Urothelium cell line (cell line): ENCODE measurements at places on chromosomes 7 and 10.

DNA sequence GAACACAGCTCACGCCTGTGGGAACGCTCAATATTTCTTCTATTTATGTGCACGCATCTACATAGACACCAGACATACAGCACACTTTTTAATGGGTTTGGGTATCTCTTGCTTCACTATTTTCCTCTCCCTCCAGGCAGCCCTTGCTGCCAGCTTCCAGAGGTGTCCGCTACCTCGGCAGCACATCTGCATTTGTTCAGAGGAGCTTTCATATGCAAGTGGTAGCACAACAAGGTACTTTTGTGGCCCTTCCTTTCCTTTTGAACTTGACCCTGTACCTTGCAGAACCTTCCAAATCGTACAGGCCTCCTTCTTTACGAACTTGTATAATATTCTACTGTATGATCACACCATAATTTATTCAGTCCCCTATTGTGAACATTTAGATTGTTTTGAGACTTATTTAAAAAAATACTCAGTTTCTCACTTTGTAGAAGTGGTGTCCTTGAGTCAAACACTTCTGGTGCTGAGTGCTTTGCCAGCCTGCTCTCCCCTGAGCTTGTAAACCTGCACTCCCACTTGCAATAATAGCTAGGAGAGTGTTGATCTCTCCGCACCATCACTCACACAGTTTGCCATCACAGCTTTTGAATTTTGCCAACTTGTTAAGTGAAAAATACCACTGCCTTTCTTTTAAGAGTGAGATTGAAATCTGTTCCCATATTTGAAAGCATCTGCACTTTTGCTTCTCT lies 106.0 kb upstream of the ZNF32 start:
- no peak for DNase-seq

- DNase-seq: no peak
Measured at GRCh38 chr7:96380111-96380512, 58.2 kb upstream of the SLC25A13 start.

DNA sequence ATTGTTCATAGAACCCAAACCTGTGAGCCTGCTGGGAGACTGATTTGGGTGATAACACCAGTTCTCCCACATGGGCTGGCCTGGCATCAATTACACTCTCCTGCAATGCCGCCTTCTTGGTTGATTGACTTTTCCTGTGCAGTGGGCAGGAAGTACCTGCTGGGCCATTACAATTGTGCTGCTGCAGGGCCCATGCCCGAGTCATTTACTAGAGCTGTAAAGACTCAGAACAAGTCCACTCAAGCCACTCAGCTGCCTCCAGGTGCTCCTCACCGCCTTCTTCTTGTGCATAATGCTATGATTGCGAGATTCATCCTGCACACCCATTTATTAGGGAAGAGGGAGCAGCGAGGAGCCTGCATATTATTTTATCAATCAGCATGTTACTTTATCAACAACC lies 264.0 kb downstream of the TCERG1L start:
- no peak for DNase-seq

- peak; percentile 50 for DNase-seq
Measured at GRCh38 chr10:125158601-125159485, 1.5 kb downstream of the CTBP2 start.

- peak; percentile 13 for DNase-seq
Measured at GRCh38 chr10:125983161-125983560, 86.8 kb downstream of the FANK1 start.
